SK-MEL-5 (cell line): ENCODE measurements at places on chromosomes 16 and 17.

DNA sequence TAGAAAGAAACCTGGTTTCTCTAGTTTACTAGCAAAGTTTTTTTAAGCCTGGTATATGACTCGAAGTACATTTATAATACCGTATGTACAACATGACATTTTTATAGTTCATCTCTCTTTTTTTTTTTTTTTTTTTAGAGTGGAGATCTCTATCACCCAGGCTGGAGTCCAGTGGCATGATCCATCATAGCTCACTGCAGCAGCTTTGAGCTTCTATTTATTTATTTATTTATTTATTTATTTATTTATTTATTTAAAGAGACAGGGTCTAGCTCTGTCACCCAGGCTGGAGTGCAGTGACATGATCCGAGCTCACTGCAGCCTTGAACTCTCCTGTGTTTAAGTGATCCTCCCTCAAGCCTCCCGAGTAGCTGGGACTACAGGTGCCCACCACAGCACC lies 25.9 kb upstream of the VPS4A start:
- DNase-seq, result no peak

DNA sequence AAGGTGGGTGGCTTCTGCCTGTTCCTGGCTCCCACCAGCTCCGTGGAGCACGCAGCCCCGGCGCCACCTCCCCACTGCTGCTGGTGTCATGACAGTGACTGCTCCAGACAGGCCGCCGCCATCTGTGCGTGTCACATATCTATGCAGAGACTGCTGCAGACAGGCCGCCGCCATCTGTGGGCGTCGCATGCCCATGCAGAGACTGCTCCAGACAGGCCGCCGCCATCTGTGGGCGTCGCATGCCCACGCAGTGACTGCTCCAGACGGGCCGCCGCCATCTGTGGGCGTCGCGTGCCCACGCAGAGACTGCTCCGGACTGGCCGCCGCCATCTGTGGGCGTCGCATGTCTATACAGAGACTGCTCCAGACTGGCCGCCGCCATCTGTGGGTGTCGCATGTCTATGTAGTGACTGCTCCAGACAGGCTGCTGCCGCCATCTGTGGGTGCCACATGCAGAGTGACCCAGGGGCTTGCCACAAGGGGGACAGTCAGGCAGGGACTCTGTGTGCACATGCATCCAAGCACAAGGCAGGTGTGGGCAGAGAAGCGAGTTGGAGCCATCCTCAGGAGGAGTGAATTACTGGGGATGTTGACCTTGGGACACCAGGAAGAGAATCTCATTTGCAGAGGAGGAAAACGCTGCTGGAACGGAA lies 3.3 kb upstream of the FN3KRP start:
- no peak for DNase-seq

DNA sequence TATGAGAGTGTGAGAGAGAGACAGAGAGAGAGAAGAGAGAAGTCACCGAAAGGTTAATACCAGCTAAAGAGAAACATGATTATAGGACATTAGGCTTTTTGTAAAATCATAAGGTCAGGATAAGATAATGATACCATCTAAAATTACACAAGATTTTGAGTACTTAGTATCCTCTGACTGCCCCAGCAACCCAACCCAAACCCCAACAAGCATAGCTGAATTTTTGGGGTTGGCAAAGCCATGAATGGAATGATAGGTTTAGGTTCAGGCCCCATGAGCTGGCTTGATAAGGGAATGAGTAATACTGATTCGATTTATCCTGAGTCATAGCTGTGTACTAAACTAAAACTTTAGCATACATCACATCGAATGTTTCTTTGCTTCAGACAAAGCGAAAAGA lies 259.5 kb downstream of the IRX3 start:
- no peak for DNase-seq

DNA sequence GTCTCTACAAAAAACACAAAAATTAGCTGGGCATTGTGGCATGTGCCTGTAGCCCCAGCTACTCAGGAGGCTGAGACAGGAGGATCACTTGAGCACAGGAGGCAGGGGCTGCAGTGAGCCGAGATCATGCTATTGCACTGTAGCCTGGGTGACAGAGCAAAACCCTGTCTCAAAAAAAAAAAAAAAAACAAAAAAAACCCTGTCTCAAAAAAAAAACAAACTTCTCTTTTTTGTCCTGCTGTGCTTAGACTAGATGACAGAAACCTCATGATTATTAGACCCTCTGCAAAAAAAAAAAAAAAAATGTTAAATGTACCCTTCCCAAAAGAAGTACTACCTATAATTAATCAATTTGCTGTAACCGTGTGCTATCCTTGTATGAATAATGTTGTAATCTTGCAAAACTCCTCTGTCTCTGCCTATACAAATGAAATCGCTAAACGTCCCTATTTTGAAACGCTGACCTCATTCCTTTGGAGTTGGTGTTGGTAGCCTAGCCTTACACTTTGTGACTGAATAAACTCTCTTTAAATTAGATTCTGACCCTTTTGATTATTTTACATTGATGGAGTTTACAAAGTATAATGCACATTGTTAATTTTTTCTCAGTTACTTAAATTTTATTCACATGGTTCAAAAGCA lies 13.6 kb upstream of the DHRS7B start:
- no peak for DNase-seq

- no peak for DNase-seq
Measured at GRCh38 chr17:11545002-11545401, 53.3 kb upstream of the DNAH9 start.
